ENCODE measurements at places on chromosomes 2 and 18.
A peak's percentile ranks its signal among the peaks of the same experiment; 100 is the strongest.

GRCh38 chr2:227826563-227826962, 12.9 kb downstream of the CCL20 start:
- no peak for DNase-seq

DNA sequence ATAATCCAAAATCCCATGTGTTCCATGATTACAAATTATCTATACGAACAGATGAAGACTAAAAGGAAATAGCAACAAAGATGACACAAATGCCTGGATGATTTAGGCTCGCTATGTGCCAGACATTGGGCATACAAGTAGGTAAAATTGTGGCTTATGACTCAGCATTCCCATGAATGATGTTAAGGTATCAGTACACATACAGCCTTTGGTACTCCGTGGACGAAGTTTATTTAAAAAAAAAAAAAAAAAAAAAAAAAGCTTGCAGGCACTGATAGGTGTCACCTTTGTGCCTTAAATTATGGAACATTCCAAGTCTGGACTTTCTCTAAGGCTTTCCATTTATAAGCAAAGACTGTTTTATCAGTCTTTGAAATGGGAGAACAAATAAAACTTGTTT, 2.7 kb downstream of the CHAC2 start:
- no peak for DNase-seq

GRCh38 chr2:145090841-145091761, 571.2 kb upstream of the ZEB2 start:
- no peak for DNase-seq

- no peak for DNase-seq
These were observed 6.5 kb downstream of the WIPF1 start for GRCh38 chr2:174590928-174591648.

DNA sequence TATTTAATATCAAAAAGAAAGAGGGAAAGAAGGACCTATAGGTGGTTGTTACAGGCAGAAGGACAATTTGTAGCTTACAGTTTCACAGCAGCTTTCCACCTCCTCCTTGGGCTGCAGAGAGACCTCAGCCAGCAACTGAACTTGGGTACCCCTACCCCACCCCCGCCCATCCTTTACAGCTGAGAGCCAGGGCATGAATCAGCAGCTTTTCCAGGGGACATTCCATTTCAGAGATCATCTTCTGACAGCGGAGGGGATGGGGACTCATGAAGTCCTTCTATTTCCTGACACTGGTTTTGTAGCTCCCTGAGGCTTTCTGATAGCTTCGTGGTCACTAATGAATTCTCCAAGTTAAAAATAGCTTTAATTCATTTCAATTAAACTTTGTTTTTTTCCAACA, 96.4 kb downstream of the ITGB1BP1 start:
- DNase-seq = no peak

GRCh38 chr2:85788603-85789002, 34.8 kb downstream of the ATOH8 start:
- no peak for DNase-seq

- DNase-seq = no peak
These were observed 155.5 kb downstream of the CNTNAP5 start for GRCh38 chr2:124180635-124181034.

- DNase-seq = no peak
These were observed 99.9 kb upstream of the NABP1 start for GRCh38 chr2:191578031-191578430.

- DNase-seq = no peak
These were observed 481.9 kb upstream of the SPRED2 start for GRCh38 chr2:65914244-65914786.

DNA sequence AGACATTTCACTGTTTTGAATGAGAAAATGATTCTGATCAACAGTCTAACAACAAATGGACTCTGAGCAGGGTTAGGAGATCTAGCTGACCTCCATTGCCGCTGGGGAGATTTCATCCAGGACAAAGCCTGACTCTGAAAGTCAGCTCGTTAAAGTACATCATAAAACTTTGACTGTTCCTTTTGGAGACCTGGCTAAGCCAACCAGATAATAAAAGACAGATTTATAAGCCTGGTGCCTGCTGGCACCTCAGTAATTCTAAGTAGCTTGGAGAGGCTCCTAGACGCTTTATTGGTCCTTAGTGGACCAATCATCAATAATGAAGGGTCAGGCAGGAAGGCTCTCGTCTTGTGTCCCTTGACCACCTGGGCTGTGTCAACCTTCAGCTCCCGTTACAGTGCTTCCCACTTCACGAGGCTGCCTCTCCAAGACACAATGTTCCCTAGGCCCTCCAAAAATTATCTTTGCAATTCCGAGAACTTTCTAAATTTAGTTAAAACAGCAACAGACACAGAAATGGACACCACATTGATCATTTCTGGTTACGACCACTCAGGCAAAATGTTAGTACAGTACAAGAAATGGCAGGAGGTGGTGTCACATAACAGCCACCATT, 47.9 kb upstream of the PMAIP1 start:
- DNase-seq = no peak

GRCh38 chr2:45909677-45910191, 258.3 kb downstream of the PRKCE start:
- DNase-seq = no peak

DNA sequence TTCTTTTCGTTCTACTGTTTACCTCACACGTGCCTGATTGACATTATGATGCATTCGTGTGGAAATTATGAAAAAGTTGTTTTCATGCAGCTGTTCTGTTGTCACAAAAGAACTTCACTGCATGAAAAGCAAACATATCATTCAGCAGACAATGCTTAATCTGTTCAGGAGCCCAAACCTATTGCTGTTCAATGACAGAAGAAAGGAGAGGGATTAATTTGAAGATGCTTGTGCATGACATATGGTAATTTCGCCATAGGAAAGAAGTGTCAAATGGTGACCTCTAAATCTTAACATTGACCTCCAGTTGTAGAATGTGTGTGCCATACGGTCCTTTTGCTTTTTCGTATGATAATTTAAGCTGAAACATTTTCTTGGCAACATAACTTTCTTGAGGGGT, 124.5 kb downstream of the WDR7 start:
- no peak for DNase-seq

DNA sequence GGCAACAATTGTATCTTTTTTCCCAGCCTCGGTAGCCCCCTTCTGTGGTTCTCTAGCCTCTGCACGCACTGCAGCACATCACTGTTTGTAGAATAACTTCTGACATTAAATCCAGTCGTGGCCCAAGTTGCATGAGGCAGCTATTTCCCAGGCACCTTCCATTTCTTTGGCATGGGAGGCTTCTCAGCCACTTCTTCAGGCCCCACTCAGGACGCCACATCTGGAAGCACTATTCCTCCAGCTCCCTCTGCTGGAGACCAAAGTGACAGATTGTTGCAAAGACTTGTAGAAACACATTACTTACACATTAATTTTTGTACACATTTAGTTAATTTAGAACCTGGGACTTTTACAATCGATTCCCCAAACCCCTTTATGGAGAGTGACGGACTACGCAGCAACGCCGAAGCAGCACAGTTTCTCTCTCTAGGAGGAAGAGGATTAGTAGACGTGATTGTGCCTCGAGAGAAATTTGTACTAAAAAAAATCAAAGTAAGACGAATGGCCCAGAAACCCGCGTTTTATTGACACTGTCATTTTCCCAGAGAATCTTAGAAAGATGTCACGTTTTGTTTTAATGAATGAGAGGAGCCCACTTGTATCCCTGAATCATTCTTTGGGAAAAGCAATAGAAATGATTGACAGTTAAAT, 57.8 kb upstream of the RGPD5 start:
- DNase-seq = no peak

DNA sequence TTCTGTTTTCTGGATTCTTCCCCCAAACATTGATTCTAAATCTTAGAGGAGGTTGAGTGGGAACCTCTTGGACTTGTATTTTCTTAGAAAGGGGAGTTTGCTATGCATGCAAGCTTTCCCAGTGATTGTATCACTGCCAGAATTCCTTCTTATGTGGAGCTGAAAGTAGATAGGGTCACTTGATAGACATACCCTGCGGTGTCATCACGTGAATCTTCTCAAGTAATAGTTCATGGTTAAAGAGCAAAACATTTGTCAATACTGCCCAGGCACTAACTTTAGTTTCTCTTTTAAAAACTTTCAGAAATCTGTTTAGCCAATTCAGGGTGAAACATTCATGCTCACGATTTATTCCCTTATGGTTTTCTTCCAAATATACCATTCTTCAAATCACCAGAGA, 6.4 kb downstream of the PMAIP1 start:
- DNase-seq = no peak

DNA sequence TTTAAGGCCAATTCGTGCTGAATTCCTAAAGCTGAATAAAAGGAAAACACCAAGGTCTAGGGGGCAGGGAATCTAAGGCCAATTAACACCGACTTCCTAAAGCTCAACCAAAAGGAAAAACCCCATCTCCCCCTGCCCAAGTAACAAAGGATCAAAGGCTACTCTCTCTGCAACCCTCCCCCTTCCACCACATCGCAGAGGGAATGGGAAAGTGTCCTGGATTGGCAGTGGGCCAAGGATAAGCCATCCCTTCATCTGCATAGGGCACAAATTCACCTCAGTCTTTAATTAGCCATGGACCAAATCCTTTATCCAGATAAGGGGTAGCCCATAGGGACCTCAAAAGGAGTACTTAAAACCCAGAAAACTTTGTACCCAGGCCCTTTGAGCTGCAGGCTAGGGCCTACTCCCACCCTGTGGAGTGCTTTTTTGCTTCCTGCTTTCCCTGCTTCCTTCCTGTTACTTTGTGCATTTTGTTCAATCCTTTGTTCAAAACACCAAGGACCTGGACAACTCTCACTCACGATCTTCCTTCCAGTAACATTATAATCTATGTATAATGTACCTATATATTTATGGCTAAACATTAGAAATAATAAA, 2119.8 kb upstream of the CELF4 start:
- no peak for DNase-seq

GRCh38 chr2:18883616-18884456, 294.5 kb upstream of the NT5C1B start:
- no peak for DNase-seq

DNA sequence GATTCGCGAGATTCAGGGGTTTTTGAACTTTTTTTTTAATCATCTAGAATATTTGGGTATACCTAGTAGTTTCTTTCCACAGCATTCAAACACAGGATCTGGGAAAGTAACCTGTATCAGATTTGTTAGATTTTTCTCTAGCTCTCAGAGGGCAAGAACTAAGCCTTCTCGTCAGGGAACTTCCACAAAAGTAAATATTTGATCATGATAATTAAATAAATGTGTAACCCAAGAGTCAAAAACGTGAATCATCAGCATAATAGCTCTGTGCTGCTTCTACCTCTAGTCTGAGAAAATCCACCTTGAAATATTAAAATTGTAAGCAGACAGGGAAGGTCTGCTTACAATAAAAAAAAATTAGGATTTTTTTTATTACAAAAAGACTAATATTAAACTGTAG, 225.7 kb upstream of the SPOPL start:
- no peak for DNase-seq

DNA sequence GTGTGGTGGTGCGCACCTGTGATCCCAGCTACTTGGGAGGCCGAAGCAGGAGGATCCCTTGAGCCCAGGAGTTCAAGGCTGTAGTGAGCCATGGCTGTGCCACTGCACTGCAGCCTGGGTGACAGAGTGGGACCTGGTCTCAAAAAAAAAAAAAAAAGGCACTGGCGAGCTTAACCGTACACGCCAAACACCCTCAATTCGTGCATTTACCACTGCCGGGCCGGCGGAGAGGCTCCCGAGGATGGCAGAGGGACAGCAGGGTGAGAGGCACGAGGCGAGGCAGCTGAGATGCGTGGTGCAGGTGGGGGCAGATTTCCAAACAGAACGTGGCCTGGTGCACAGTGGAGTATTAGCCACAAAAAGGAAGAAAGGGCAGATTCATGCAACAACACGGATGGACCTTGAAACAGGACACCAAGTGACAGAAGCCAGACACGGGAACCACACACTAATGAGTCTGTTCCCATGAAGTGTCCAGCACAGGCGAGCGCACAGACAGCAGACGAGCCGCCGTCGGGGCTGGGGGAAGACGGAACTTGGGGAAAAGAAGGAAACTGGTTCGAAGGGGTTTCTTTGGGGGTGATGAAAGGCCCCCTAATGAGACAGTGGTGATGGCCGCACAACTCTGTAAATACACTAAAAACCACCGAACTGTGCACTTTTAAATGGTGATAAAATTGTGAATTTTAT, 27.4 kb downstream of the SLC66A2 start:
- DNase-seq = no peak

GRCh38 chr2:178084273-178084672, 11.7 kb upstream of the PDE11A start:
- DNase-seq = no peak

DNA sequence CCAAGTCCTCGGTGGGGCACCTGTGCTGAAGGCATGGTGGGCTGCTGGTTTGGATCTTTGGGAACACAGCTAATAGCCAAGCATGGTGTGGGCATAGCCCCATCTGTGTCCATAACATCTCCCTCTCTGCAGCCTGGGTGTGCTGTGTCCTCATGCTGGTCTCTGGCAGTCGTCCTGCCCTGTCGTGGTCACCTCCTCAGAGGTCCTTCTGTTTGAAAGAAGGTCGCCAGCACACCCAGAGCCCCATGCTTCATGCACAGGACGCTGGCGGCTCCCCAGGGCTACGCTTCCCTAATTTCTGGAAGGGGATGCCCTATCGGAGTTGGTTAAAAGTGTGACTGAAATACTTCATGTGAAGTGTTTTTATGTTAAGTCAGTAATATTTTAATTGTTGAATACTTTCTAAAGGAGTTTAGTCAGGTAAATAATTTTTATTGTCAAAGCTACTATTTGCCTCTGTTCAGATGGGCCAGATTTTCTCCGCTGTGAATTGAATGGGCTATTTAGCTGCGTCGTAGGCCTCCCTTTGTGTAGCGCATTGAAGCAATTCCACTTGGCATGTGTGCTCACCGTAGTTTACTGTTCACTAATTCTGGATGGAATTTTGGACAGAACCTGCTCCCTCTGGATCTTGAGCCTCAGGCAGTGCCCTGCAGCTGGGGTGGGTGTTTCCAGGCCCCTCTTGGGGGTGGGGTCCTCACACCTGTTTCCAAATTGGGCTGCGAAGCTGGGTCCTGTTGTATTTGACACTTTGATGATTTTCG, 81.9 kb downstream of the WDSUB1 start:
- DNase-seq = no peak

- no peak for DNase-seq
These were observed 209.1 kb downstream of the KCNH7 start for GRCh38 chr2:162629499-162629898.

GRCh38 chr2:227238238-227239237, 74.1 kb downstream of the COL4A3 start:
- DNase-seq = peak; percentile 21

GRCh38 chr2:213995400-213996105, 415.3 kb upstream of the VWC2L start:
- DNase-seq = no peak

DNA sequence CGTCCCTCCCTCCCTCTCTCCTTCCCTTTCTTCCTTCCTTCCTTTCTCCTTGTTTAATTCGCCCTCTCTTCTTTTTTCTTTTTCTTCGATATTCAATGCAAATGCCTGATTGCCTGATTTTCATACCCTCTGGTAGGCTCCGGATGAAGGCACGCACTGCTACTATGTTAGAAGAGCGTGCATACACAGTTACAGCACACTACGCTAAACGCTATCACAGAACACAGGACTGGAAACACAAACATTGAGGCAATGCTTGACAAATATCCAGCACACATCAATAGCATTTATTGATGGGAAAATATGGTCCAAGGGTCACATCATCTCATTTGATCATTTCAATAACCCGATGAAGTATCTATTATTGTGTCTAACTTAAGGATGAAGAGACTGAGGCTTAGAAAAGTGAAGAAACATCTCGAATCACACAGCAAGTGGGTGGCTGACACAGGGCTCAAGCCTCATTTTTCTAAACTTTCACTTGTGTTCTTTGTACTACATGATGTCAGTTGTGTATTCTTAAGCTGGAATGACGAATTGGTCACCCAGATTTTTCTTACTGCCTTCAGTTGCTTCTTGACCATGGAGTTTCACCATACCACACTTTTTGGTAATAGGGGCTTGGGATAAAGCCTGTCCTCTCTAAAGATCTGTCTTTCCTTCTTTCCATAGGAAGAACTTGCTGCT, 101.8 kb downstream of the TRIB2 start:
- no peak for DNase-seq

All from GM12878 (cell line).